AG10803 (cell line): ENCODE measurements at places on chromosomes 12 and 14.

GRCh38 chr14:38947343-38947742 lies 155.7 kb downstream of the SEC23A start:
- DNase-seq, result no peak

GRCh38 chr14:60175255-60175902 lies 10.2 kb upstream of the DHRS7 start:
- DNase-seq, result no peak

DNA sequence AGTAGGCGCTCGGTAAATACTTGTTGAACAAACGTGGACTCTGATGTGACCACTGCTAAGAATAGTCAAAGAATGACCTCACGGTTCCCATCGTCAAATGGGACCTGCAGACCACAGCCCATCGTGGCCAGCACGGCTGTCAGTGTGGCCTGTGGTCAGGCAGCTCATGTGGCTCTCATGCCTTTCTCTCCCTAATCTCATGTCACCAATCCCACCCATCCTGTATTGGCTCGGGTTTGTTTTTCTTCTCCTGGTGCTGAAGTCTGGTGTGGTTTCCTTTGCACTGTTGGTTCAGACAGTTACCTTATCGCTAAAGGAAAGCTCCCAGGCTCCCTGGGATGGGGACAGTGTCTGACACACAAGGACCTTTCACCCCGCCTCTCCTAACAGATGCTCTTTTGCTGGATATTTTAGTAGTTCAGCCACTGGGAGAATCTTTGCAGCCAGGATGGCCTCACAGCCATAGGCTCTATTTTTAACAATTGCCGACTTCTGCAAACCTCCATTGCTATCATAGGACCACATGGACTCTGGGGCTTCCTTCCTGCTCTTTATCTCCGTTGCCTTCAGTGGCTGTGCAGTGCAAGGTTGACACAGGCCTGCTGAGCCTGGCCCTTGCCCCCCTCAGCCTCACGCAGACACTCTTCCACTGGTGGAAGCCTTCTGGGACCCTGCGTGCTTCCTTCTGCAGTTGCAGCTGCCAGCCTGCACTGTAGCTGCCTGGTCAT lies 293.1 kb upstream of the FKBP4 start:
- DNase-seq, result no peak

DNA sequence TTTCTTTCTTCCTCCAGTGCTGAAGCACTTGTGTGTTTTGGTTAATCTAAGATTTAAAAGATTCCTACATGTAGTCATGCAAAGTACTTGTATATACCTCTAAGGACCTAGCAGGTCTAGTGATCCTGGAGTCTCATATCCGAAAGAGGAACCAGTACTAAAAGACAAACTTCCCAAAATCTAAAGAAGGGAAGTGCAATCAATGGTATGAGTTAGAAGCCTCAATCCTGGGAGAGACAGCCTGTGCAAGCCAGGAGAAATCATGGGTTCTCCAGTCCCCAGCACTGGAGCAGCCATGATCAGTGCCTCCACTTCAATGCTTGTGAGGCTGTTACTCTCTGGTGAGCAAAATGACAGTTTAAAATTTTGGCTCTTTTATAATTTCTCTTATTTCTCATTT lies 277.4 kb downstream of the DAD1 start:
- no peak for DNase-seq

GRCh38 chr12:103705927-103706326 lies 118.9 kb downstream of the STAB2 start:
- DNase-seq, result no peak

- DNase-seq, result no peak
Measured at GRCh38 chr12:92049403-92049802, 96.2 kb downstream of the BTG1 start.

GRCh38 chr12:93115646-93116045 lies 186.6 kb upstream of the EEA1 start:
- DNase-seq, result peak; percentile 39

DNA sequence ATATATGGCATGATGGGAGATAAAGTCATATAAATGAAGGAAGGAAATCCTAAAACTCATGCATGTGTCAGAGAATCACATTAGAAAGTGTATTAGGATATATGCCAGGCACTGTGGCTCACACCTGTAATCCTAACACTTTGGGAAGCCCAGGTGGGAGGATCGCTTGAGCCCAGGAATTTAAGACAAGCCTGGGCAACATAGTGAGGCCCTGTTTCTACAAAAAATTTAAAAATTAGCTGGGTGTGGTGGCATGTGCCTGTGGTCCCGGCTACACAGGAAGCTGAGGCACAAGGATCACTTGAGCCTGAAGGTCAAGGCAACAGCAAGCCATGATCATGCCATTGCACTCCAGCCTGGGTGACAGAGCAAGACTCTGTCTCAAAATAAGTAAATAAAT lies 130.3 kb upstream of the ARID2 start:
- DNase-seq, result no peak

DNA sequence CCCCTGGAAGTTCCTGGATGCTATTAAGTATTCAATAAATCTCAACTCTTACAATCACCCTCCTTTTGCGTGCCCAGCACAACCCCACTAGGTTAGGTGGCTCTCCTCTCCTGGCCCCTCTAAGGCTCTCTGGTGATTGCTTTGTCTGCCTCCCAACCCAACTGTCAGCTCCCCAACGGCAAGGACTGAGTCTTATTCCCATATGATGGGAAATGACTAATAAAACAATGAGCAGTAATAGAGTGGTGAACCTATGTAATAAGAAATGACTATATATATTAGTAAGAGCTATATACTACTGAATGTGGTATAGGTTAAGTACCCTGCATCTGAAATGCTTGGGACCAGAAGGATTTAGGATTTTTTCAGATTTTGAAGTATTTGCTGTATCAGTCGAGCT lies 8.1 kb downstream of the APPL2 start:
- DNase-seq, result no peak

DNA sequence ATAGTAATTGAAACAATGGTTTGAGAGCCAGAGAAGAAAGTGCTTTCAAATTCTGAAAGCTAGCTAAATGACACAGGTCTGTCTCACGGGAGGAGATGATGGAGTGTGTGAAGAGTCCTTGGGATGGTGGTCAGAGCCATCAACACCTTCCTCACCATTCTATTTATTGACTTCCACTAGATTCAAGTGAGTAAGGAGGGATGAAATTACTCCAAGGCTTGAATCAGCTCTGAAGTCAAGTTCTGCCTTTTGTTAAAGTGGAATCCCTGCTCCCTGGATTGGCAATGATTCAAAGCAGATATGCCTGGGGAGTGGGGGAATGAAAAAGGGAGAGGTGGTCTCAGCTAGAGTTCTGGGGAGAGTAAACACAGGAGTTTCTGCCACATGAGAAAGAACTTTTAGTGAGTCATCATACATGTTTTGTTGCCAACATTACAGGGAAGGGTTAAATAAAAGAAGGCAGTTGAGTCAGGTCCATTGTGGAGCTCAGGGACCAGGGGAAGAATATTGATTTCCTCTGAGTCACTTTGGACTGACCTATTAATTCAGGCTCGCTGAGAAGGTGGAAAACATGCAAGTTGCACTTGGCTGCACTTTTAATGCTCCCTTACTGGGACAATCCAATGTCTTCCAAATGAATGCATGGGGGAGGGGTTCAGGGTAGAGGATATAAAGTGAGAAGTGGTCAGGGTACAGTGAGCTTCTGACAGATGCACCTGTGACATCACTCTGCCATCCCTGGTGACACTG lies 142.7 kb downstream of the TBX5 start:
- DNase-seq, result no peak

DNA sequence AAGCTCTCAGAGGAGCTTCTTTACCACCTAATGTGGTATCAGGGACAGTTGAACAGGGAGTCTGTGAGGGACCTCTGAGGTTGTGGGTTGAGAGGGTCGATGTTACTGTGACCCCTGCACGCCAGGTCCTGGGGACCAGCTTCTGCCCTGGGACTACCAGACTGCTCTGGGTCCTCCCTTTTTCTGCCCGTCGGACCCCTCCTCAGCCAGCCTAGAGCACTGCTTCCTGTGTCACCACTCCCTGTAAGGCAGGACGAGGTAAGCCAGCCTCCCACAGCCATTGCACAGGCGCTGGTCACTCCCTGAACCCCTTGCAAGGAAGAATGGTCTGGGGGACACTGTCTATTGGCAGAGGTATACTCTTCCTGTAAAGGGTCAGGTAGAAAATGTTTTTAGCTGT lies 38.1 kb downstream of the SYNE3 start:
- no peak for DNase-seq

- no peak for DNase-seq
Measured at GRCh38 chr14:81818271-81818670, 284.6 kb upstream of the SEL1L start.
